Effector CD8-positive, alpha-beta T cell (primary cell): ENCODE measurements at places on chromosomes 2 and 18.

DNA sequence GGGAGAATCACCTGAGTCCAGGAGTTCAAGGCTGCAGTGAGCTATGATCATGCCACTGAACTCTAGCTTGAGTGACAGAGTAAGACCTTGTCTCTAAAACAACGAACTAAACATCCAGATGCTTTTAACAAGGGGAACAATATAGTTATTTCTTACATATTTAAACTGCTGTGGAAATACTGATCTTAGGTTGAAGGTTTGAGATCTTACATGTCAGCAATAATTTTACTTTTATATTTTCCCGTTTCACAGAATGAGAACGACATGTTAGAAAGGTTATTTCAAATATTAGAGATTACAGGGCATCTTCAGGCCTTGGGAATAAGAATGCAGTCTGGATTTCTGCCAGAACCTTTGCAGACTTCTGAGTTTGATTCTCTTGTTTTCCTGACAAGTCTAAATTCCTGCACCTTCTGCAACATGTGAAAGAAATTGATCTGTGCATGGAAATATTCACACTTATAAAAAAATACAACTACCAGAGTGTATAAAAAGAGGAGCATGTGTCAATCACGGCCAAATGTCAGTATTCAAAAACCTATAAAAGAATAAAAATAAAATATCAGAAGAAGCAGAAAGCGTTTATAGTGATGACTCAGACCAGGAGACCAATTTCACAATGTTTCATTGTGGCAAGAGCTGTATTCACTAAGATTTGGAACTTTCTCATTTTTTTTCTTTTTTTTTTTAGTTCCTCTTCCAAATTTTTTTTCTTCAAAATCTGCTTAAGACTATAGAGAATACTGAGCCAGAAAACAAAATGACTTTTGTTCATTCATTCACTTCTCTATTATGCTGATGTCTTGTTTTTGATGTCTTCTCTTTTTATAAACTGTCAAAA is 29.6 kb downstream of the COLEC12 start:
- no peak for DNase-seq

- no peak for DNase-seq
Measured at GRCh38 chr2:227781841-227782240, 31.8 kb upstream of the CCL20 start.

DNA sequence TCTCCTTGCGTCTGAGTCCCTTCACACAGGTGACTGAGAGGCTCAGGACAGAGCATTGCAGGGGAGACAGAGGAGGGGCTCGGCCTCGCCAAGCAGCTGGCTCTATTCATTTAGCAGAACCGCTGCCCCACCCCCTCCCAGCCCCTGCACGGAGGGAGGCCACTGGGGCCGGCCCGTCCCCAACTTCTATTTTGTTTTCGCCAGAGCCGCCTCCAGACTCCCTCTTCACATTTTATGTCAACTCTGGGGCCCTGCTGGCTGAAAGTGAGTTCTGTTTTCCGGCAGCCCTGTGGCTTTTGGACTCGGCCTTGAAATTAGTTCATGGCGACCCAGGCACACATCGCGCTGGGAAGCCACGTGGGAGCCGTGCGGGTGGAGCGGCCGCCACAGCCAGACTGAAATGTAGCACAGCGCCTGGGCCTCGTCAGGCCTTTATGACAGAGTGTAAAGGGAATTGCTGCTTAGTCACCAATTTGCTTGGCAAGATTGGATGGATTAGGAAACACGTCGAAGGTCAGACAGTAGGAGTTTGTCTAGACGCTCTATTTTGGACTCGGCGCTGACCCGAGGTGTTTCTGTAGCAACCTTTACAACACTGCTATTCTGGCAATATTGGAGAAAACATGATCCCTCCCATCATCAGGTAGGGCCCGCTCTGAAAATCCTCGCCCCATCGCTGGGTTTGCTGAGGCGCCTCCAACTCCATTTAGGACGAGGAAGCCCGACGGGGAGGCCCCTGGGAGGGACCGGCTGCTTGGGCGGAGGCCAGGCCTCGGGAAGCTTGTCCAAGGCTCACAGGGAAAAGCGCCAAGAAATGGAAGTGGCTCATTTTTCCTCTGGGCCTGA is 90.7 kb upstream of the CTDP1 start:
- DNase-seq: no peak

DNA sequence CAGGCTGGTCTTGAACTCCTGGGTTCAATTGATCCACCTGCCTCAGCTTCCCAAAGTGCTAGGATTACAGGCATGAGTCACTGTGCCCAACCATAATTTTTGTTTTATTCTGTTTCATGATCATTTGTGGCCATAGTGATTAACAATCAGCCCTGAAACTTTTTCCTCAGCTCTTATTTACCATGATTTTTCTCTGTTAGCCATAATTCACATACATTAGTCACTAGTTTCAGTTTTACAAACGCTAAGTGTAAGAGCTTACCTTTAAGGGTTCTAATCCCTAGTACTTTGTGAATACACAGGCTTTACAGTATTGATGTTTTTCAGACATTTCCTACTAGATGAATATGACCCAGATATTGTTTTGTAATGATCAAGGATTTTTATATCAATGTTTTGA is 216.1 kb downstream of the DPP4 start:
- no peak for DNase-seq

DNA sequence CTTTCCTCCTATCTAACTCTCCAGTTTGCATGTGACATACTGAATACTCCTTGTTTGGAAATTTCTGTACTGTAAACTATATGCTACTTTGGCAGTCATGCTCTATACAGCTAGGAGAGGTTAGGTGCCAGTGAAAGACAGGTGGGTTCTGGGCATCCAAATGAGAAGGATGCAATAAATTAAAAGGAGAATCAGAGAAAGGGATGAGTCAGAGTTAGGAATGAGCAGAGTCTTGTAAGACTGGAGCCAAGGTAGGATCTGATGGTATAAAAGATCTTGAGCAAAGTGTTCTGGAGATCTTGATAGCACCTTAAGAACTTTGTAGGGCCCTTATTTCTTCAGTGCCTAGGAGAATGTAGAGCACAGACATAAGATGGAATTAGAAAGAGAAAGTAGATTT is 58.7 kb upstream of the STAM2 start:
- DNase-seq: no peak

GRCh38 chr18:59765343-59765742 is 68.1 kb upstream of the CCBE1 start:
- DNase-seq: no peak

- DNase-seq: no peak
Measured at GRCh38 chr18:66993492-66993891, 389.6 kb upstream of the CDH19 start.

GRCh38 chr2:107278672-107279071 is 392.7 kb upstream of the ST6GAL2 start:
- no peak for DNase-seq

DNA sequence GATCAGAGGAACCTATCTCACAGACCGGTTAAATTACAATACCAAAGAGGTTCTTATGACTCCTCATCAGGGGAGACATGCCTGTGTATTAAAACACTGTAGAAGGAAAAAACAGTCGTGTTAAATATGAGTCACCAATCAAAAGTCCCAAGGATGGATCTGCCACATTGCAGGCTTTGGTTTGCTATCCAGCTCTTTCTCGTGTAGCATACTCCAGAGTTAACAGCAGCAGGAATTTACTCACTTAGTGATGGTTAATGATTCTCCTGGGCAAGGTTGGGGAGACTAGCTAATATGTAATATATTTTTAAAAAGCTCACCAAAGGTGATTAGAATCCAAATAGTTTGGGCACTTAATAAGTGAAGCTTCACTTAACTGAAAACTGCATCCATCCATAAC is 109.7 kb downstream of the MBD5 start:
- DNase-seq: no peak

GRCh38 chr2:217367464-217367863 is 507.6 kb upstream of the TNP1 start:
- DNase-seq: no peak

DNA sequence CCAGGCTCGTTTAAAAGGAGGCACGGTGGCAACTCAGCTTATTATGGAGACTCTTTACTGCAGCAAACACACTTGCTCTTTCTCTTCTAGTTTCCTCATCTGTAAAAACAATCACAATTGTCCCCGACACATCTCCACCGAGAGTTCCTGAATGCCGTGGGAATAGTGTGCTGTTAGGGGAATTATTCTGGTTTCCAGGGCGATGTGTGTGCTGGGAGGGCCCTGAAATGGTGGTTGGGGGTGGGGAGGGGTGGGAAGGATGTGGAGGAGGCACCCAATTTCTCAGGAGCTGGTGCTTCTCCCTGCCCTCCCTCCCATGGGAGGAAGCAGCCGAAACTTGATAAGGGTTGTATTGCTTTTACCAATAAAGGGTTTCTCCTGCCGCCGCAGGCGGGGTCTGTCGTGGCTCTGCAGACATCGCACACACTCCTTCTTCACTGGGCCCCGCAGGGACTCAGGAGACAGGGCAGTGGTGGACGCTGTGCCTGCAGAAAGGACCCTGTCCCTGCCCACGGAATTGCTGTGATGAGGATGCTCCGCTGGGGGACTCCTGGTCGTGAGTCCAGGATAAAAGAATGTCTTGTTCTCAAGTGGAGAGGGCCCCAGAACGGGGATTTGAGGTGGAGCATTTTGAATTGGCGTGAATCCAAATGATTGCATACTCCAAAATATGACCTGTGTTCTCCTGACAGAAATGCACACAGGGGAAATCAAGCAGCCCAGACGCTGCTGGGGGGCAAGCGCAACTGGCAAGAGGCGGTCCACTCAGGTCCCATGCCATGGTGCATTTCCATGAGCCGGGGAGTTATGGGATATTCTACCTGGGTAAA is 119.2 kb downstream of the ACKR3 start:
- no peak for DNase-seq

DNA sequence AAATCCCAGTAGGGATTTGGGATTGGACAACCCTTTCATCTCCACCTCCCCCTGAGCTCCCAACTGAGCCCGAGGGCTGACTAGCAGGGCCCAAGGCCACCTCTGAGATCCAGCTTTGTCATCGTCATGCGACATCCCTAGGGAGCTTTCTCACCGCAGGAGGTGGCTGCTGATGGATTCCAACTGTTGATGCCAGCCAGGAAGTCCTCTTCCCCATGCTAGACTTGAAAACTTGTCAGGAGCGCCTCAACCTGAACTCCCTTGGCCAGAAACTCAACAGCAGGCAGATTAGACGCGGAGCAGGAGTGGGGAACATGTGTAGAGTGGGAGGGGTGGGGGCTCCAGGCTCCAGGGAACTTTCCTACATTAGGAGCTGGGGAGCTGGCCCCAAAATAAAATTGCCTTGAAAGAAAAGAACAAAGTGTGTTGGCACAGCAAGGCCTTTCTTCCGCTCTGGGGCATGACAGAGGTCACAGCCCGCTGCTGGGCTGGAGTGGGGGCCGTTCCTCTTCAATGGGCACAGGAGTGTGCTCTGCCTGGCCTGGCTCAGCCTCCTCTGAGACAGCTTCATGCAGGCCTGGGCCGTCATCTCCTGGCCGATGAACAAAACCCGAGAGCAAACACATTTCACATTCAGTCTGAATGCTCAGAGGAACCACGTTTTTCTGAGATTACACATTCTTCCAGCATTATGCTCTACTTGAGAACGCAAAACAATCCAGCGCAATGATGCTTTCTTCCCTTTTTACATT is 34.5 kb downstream of the EMILIN2 start:
- DNase-seq: no peak

DNA sequence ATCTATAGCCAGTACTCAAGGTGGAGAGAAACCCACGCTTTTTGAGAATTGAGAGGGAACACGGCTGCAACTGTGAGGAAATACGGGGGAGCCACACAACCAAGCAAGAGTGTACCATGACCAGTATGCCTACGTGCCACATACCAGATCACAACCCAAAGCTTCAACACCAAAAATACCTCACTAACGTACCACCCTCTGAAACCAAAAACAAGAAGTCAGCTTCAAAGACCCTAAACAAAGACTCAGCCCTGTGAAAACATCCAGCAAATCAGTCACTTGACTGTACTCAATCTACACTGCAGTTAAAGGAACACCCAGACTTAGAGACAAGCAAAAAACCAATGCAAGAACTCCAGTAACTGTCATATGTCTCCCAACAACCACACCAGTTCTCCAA is 17.0 kb downstream of the RNU4ATAC start:
- DNase-seq: no peak

DNA sequence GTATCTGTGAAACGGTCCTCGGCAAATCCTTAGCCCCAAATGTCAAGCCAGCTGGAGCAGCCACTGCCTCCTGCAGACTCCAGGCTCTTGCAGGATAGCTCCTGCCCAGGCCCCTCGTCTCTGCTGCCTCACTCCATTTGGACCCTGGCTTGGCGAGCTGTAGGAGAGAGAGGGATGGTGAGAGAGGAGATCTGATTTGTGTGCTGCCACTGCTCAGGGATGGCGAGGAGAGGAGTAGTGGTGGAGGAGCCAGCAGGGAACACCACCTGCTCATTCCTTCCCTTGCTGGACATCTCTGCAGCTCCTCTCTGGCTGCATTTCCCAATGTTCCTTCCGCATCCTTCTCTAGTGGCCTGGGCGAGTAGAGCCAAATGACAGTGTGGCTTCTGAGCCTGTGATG is 109.1 kb upstream of the NCK2 start:
- no peak for DNase-seq

- DNase-seq: no peak
Measured at GRCh38 chr2:129302106-129302505, 677.4 kb upstream of the RAB6C start.

DNA sequence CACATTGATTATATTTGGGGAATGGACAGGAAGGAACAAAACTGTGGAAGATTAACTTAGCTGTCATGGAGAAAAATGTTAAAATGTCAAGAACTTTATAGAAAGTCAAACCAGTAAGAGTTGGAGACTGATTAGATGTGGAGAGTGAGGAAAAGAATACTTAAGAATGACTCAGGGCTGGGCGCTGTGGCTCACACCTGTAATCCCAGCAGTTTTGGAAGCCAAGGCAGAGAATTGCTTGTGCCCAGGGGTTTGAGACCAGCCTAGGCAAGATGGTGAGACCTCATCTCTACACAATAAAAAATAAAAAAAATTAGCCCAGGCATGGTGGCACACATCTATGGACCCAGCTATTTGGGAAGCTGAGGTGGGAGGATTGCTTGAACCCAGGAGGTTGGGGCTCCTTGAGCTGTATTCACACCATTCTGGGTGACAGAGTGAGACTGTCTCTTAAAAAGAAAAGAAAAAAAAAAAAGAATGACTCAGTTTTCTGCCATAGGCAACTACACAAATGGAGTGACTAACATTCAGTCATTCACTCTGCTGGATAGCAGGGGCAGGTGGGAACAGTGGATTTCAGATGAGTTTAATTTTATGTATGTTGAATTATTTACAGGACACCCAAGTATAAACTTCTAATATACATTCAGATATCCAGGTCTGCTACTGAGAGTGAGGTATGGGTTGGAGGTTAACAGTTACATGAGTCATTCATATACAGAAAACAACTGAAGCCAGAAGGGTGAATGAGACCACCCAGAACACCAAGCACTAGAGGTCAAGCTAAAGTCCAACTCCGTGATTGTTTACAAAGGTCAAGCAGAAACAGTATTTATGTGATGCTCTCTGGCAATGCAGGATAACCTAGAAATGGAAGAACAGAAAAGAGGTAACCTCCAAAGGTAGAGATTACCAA is 33.9 kb downstream of the ORC2 start:
- DNase-seq: no peak

- no peak for DNase-seq
Measured at GRCh38 chr2:33607251-33607721, 8.2 kb upstream of the FAM98A start.
